Mucosa of gallbladder (tissue), 1 donor: ENCODE measurements at places on chromosomes 1 and 21. TPM values are rescaled to one million over a fixed set of nuclear protein-coding genes. Genes with fewer than 3 reads are reported as not detected.

DNA sequence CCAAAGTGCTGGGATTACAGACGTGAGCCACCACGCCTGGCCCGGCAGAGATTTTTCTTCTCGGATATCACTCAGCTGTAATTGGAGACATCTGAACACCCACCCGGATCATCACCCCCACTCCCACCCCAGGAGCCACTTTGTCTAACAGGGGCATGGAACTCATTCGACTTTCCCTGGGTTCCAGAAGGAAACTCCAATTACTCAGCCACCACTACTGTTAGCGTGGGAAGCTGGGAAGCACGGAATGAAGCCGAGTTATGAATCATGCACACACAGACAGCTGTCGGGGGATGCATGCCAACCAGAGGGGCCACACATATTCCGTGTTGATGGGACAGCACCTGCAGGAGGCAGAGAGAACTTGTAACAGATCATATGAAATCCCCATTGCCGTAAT is 85.2 kb downstream of the HLCS start:
- no peak for DNase-seq

- DNase-seq, result no peak
Observed at GRCh38 chr1:79682478-79682877, 675.9 kb upstream of the ADGRL4 start.

LCE1C gene
- total RNA-seq, result not detected

OR10K2 gene
- total RNA-seq, result not detected

FAM229A gene
- 11.1 TPM for total RNA-seq
